Left lung (tissue), 14 donors: ENCODE measurements at places on chromosomes 2 and 18. TPM values are rescaled to one million over a fixed set of nuclear protein-coding genes. Genes with fewer than 3 reads are reported as not detected.

- DNase-seq: no peak
Observed at GRCh38 chr18:11859903-11860407, 8.7 kb downstream of the CHMP1B start.

GRCh38 chr2:112918256-112918655 lies 7.3 kb downstream of the IL37 start:
- DNase-seq: no peak

Gene GREB1L
- total RNA-seq: 0.67 TPM

Gene CYS1
- 0.60 TPM for total RNA-seq

GRCh38 chr2:29233428-29233827 lies 118.2 kb downstream of the CLIP4 start:
- DNase-seq: no peak

DNA sequence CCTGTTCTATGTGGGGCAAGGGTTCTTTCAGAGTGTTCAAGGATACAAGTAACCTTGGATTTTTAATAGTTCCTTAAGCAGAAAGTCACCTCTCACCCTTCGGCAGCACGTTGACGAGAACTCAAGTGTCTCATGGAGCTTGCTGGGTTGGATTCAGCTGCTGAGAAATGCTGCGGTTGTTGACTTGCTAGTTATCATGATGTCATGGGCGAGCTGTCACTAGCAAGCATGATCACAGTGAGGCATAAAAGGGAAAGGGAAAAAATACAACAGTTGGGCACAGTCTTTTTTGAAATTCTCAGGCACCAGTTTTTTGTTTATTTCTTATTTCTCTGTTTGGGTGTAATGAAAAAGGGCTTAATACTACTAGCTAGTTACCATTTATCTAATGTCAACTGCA lies 53.2 kb downstream of the ADCYAP1 start:
- no peak for DNase-seq

Gene METTL8
- total RNA-seq: 14.7 TPM

DNA sequence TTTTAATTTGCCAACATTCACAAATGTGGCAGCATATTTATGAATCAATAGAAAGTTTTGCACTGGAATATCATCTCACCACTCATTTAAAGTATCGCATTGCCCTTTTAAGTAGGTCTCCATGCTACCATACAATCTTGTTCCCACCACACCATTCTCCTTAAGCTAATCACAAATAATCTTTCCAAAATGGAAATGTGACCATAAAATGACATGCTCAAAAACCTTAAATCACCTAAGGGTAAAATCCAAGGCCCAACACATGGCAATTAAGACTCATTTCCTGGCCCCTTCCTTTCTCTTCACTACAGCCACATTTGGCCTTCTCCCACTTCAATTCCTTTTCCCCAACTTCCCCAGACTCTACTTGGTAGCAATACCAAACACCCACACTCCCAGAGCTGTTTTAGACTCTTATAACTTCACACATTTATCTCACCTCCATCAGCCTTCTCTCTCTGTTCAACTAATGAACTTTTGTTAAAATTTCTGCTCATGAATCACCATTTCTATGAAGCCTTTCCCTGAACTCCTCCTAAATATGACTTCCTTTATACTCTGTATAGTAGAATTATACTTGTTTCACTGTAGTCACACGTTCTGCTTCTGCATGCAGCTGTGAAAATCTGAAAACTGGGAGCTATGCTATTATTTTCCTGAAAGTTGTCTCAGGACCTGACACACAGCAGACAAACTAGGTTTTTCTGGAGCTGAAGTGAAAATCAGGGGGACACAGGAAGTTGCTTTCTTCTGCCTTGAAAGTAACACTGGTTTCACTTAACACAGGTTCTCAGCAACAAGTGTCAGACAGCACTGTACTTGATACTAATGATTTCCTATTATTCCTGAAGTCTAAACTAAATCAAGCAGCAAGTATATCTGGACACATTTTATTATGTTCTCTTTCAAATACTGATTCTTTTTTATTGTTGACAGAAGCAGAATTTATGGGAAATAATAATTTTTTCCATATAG lies 303.9 kb downstream of the ZEB2 start:
- DNase-seq: no peak

- no peak for DNase-seq
Observed at GRCh38 chr2:7681881-7682461, 764.8 kb downstream of the RNF144A start.

GRCh38 chr2:120161190-120161589 lies 62.0 kb downstream of the TMEM185B start:
- no peak for DNase-seq

GRCh38 chr2:20317197-20317596 lies 33.4 kb downstream of the PUM2 start:
- no peak for DNase-seq
